ENCODE measurements at places on chromosomes 16 and 17.

DNA sequence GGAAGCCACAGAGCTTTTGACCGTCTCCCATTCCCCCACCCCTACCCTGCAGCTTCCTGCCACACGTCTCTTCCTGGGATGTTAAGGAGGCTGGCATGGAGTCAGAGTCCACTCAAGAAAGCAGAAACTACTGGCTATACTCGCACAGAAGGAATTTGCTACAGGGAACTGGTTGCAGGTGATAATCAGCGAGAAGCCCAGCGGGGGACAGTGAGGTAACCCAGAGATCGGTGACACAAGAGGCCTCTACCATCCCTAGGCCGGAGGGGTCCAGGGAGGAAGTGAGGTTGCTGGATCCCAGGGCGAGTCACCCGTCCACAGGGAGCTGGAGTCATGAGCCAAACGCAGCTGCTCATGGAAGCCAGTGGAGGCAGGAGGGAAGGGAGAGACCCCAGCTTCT, 93.7 kb downstream of the SDK2 start:
- DNase-seq: no peak

GRCh38 chr17:76752006-76752405, 14.1 kb downstream of the MFSD11 start:
- DNase-seq: no peak

GRCh38 chr16:11613381-11614303, 26.9 kb upstream of the LITAF start:
- no peak for DNase-seq

DNA sequence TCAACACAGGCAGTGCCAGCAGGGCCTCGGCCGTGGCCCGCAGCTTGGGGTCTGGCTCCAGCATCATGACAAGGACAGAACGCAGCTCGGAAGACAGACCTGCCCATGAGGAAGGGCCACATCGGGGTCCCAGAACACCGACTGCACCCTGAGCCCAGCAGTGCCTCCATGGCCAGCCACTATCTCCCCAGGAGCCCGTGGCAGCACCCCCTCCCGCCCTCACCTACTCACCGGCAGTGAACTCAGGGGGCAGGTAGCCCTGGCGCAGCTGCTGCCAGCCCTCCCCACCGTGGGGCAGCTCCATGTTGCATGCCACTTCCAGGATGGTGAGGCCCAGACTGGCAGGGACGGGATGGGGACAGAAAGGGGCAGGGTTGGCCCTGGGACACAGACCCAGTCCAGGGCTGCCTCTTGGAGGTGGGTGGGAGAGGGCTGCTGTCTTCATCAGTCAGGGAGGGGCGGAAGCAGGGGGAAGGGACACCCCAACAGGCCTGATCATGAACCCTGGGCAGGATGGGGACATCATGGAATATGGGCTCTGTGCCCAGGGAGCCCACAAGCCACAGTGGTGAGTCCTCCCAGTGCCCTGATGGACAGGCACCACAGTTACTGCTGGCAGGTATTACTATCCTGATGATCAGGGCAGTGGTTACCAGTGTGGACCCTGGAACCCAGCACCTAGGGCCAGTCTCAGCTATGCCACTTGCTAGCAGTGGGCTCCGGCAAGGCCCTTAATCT, 5.3 kb downstream of the PAQR4 start:
- DNase-seq: no peak

DNA sequence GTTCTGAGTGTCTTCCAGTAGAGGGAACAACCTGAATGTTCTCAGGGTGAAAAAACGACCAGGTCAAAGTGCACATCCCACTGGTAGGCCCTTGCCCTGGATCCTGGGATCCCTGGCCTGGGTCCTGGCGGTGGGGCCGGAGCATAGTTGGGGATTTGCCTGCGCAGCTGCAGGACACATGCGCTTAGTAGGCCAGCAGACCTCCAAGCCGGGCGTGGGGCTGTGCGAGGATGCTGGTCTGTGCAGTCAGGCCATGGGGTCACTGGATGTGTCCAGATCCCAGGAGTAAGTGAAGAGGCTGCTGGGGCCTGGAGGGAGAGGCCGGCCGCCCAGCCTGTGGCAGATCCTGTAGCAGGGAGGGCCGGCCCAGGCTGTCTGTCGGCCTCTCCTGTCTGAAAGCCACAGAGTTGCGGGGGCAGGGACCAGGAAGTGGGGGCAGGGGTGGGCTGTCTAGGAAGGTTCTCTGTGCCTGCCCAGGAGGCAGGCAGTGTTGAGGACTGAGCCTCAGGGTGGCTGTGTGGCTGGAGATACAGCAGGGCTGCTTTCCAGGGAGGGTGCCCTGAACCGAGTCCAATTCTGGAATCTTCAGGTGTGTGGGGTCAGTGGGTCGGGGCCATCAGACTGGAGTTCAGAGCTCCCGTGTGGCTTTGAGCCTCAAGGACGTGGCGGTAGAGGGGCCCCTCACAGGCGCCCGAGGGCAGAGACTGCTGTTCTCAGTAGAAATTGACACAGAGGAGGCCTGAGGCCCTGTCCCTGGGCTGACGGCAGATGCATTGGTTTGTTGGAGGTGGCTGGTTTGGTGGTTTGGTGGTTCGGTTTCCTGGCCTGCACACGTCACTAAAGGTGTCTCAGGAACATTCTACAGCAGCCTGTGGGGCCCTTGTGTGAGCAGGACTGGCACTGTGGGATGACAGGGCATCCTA, 17.2 kb upstream of the NUDT16L1 start:
- peak; percentile 79 for DNase-seq
